ENCODE measurements at places on chromosomes 3 and 15. TPM values are rescaled to one million over a fixed set of nuclear protein-coding genes. Genes with fewer than 3 reads are reported as not detected.

TUSC7 gene
- total RNA-seq: not detected

PARP15 gene
- total RNA-seq: 1.2 TPM

TGM5 gene
- not detected for total RNA-seq

SRPRB gene
- 26.9 TPM for total RNA-seq

NEDD4 gene
- total RNA-seq: 18.1 TPM

CCDC13 gene
- 7.7 TPM for total RNA-seq

ZNF80 gene
- not detected for total RNA-seq

SPG11 gene
- total RNA-seq: 123 TPM

KIF15 gene
- 0.15 TPM for total RNA-seq

P3H2 gene
- 4.7 TPM for total RNA-seq

MINAR1 gene
- total RNA-seq: 1.0 TPM

CCDC39 gene
- not detected for total RNA-seq

Data from thyroid gland (tissue), 4 donors.